ENCODE measurements at places on chromosomes 2 and 18. TPM values are rescaled to one million over a fixed set of nuclear protein-coding genes. Genes with fewer than 3 reads are reported as not detected.

RGPD6 gene
- 51.8 TPM for total RNA-seq

XIRP2 gene
- not detected for total RNA-seq

GATA6 gene
- total RNA-seq = 125 TPM

- H3K4me1 ChIP-seq = no peaks in the 10 kb centered on the region
- no peak overlapping the region for H3K27ac ChIP-seq
- no peak for DNase-seq
- no peak overlapping the region for H3K4me3 ChIP-seq
- H3K36me3 ChIP-seq = no peaks in the 10 kb centered on the region
These were observed 1242.4 kb upstream of the ACVR2A start for GRCh38 chr2:146602383-146602782.

DNA sequence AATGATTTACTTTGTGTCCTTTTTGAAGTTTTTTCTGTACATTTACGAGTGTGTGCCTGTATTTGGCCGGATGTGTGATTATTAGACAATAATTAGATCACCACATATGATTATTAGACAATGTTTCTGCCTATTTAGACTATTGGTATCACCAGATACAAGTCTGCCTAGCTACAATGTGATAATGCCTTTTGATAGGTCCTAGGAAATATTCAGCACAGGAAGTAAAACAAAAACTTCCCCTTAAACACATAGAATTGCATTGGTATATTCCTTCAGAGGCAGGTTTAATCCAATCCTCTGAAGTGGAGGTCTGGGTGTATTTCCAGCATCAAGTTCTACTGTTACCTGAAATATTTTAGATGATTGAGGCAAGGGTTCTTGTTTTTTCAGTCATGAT, 275.1 kb downstream of the TGIF1 start:
- no peak overlapping the region for H3K27ac ChIP-seq
- H3K4me1 ChIP-seq = peaks cover 32% of the 10 kb centered on the region
- H3K27me3 ChIP-seq = no peaks in the 10 kb centered on the region
- DNase-seq = no peak
- H3K4me3 ChIP-seq = no peak overlapping the region

DNA sequence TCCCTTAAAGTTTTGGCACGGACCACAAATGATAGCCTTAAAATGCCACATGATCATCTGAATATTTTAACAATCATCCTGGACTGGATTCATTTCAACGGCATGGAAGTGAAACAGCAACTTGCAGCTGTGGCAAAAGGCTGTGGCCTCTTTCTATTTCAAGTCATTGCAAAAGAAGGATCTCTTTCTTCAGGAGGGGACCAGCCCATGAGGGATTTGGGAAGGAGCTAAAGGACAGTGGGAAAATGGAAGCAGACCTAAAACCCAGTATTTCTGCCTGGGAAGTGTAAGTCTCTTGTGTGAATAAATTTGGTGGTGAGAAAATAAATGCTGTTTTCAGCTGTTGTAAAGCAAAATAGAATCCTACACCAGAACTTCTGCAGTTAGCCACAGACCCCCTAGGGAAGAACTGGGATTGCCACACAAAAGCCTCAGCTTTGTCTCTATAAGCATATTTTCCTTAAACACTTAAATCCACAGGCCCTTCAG, 107.3 kb upstream of the ZFP36L2 start:
- H3K27ac ChIP-seq = peak overlapping the region; percentile 22
- no peaks in the 10 kb centered on the region for H3K27me3 ChIP-seq
- no peak overlapping the region for H3K4me3 ChIP-seq
- H3K4me1 ChIP-seq = peaks cover 25% of the 10 kb centered on the region

DNA sequence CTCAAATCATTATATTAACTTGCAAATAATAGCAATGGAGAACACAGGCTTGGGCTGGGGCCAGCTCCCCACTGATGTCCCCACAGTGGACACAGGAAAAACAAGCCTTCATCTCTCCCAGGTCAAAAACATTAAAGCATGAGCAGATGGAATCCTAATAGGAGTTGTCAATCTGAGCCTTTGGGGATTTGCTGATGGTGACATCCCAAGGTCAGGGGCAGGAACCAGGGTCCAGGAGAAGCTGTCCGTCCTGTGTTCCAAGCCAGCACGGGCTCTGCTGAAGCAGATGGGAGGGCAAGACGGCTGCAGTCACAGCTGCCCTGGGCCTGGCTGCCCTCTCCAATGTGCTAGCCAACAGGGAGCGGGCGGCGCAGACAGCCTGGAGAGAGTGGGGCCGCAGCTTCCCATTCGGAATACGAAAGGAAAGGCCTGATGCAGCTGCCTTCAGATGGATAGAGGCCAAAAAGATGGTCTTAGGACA, 135.5 kb downstream of the NDUFA10 start:
- no peaks in the 10 kb centered on the region for H3K4me1 ChIP-seq
- no peak for DNase-seq
- H3K27me3 ChIP-seq = no peaks in the 10 kb centered on the region
- no peak overlapping the region for H3K27ac ChIP-seq
- H3K4me3 ChIP-seq = no peak overlapping the region

DNA sequence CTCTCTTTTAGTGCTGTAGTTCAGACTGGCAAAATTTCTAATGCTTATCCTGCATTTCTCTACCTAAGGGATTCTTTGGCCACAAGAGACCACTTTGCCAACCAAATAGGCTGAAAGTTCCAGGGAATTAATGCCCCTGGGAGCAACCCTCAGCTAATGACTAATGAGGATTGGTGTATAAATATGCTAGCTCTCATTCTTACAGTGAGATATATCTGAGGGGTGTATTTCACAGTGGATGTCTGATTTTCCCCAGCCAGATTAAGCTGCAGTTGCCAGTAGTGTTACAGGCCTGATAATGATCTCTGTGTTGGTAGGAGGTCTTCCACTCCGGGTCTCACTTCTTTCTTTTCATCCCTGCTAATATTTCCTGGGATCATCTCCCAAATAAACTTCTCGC, 90.4 kb downstream of the GULP1 start:
- H3K36me3 ChIP-seq = no peaks in the 10 kb centered on the region
- H3K27ac ChIP-seq = peak overlapping the region; percentile 74
- no peak for DNase-seq
- no peaks in the 10 kb centered on the region for H3K27me3 ChIP-seq
- H3K4me1 ChIP-seq = peaks cover 8% of the 10 kb centered on the region
